ENCODE measurements at places on chromosomes 5 and 9. TPM values are rescaled to one million over a fixed set of nuclear protein-coding genes. Genes with fewer than 3 reads are reported as not detected.

- no peaks in the 10 kb centered on the region for H3K27me3 ChIP-seq
- H3K4me1 ChIP-seq, result no peaks in the 10 kb centered on the region
- H3K4me3 ChIP-seq, result no peak overlapping the region
- no peaks in the 10 kb centered on the region for H3K36me3 ChIP-seq
- no peak for DNase-seq
Measured at GRCh38 chr5:144510845-144511579, 340.3 kb downstream of the KCTD16 start.

- H3K36me3 ChIP-seq, result no peaks in the 10 kb centered on the region
- no peak overlapping the region for H3K27ac ChIP-seq
- H3K4me3 ChIP-seq, result no peak overlapping the region
- H3K4me1 ChIP-seq, result peaks cover 10% of the 10 kb centered on the region
- H3K27me3 ChIP-seq, result peaks cover 21% of the 10 kb centered on the region
Measured at GRCh38 chr9:137064027-137064879, 6.1 kb downstream of the SAPCD2 start.

GRCh38 chr9:35464141-35465025 lies 25.5 kb upstream of the RUSC2 start:
- no peaks in the 10 kb centered on the region for H3K36me3 ChIP-seq
- no peaks in the 10 kb centered on the region for H3K4me1 ChIP-seq
- H3K4me3 ChIP-seq, result no peak overlapping the region
- H3K27ac ChIP-seq, result no peak overlapping the region

- peaks cover 18% of the 10 kb centered on the region for H3K4me1 ChIP-seq
- H3K36me3 ChIP-seq, result peaks cover 41% of the 10 kb centered on the region
- no peaks in the 10 kb centered on the region for H3K27me3 ChIP-seq
- no peak overlapping the region for H3K4me3 ChIP-seq
Measured at GRCh38 chr5:1804001-1804690, 2.9 kb downstream of the NDUFS6 start.

GRCh38 chr5:3929799-3930198 lies 334.2 kb downstream of the IRX1 start:
- H3K36me3 ChIP-seq, result no peaks in the 10 kb centered on the region
- DNase-seq, result no peak
- H3K4me1 ChIP-seq, result no peaks in the 10 kb centered on the region
- no peaks in the 10 kb centered on the region for H3K27me3 ChIP-seq
- H3K27ac ChIP-seq, result no peak overlapping the region

- no peak for DNase-seq
- H3K36me3 ChIP-seq, result no peaks in the 10 kb centered on the region
- H3K27ac ChIP-seq, result no peak overlapping the region
- H3K4me1 ChIP-seq, result no peaks in the 10 kb centered on the region
- no peaks in the 10 kb centered on the region for H3K27me3 ChIP-seq
- H3K4me3 ChIP-seq, result no peak overlapping the region
Measured at GRCh38 chr9:90726215-90726614, 75.4 kb upstream of the SYK start.

The NR5A1 gene
- total RNA-seq, result not detected

DNA sequence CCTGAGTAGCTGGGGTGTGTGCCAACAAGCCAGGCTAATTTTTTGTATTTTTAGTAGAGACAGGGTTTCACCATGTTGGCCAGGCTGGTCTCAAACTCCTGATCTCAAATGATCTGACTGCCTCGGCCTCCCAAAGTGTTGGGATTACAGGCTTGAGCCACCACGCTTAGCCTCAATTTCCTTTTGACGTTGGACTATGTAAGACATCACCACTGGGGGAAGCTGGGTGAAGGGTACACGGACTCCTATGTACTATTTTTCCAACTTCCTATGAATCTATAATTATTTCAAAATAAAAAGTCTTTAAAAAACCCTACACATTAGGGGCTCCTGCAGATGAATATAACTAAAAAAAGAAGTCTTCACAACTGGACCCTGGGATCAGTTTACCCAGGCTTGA lies 44.0 kb downstream of the NKX2-5 start:
- no peaks in the 10 kb centered on the region for H3K4me1 ChIP-seq
- H3K27ac ChIP-seq, result no peak overlapping the region
- no peak overlapping the region for H3K4me3 ChIP-seq
- H3K27me3 ChIP-seq, result no peaks in the 10 kb centered on the region
- DNase-seq, result no peak

DNA sequence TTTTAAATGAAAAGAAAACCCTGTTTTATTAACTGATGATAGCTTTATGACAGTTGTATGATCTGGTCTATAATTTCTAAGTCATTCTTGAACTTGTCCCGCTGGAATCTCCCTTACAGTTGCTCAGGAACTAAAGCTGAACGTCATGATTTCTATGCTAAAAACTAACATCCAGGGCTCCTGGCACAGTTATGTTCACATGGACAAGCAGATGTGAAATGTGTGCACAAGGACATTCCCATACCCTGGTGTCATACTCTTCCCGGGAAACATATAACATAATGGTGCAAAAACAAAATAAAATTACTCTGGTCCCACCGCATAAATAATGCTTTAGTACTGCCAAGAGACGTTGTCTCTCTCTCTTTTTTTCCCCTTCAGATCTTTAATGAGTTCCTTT lies 134.9 kb downstream of the PRDM6 start:
- H3K27me3 ChIP-seq, result no peaks in the 10 kb centered on the region
- no peak for DNase-seq
- no peak overlapping the region for H3K4me3 ChIP-seq
- no peaks in the 10 kb centered on the region for H3K4me1 ChIP-seq
- H3K36me3 ChIP-seq, result no peaks in the 10 kb centered on the region

DNA sequence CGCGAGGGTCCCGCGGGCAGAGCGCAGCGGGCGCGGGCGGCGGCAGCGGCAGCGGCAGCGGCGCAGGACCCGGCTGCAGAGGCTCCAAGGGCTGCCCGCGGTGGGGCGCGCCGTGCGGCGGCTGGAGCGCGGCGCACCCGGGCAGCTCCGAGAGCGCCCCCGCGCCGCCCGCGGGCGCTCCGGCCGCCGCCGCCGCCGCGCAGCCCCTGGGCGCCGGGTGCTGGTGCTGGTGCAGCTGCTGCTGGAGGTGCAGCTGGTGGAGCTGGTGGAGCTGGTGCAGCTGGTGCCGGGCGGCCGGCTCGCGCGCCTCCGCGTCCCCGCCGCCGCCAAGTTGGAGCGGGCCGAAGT lies 644 bp downstream of the IER5L start:
- peak overlapping the region; percentile 91 for H3K4me3 ChIP-seq
- DNase-seq, result no peak
- no peaks in the 10 kb centered on the region for H3K36me3 ChIP-seq
- H3K4me1 ChIP-seq, result peaks cover 39% of the 10 kb centered on the region
- H3K27me3 ChIP-seq, result no peaks in the 10 kb centered on the region
- peak overlapping the region; percentile 98 for H3K27ac ChIP-seq

- H3K36me3 ChIP-seq, result no peaks in the 10 kb centered on the region
- H3K4me1 ChIP-seq, result no peaks in the 10 kb centered on the region
- H3K27ac ChIP-seq, result no peak overlapping the region
Measured at GRCh38 chr5:126973193-126973592, 57.2 kb downstream of the MARCHF3 start.

The SV2C gene
- total RNA-seq, result 0.33 TPM

DNA sequence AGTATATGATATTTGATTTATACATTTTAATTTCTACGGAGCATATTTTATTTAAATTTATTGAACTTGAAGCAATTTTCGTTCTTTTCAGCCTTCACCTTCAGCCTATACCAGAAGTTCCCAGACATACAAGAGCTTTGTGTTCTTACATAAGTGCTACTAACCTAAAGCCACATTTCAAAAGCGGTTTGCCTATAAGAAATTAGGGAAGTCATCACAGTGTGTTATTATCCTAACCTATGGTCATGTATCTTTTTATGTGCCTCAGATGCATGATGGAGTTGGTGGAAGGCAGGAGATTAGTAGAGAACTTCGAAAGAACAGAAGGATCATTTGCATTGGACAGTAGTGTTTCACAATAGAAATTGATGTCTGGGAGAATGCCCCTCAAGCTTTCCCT lies 3.1 kb downstream of the KIF2A start:
- H3K4me1 ChIP-seq, result peaks cover 30% of the 10 kb centered on the region
- H3K36me3 ChIP-seq, result no peaks in the 10 kb centered on the region

The ATP10B gene
- total RNA-seq, result 1.1 TPM

DNA sequence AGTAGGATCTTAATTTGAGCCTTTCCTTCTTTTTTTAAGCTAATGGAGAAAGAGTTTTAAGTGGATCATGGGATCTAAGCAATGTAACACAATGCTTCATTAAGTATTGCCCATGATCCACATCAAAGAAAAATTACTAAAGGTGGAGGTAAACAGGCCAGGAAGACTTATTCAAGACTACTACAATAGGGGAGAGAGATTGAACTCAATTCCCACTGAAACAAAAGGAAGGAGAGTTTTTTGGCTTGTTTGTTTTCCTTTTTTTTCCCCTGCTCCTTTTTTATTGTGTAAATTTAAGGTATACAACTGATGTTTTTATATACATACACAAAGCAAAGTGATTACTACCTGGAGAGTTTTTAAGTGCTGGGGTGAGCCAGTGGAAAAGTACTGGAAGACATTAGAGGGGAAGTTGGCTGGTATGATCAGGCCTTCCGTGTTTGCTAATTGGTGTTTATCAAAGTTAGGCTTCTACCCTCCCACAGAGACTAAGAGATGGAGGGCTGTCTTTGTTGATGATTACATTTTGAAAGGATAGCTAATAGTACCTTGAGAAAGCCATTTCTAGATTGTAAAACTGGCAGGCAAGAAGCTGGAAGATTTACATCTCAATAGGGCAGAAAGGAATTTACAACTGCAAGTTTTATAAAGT lies 262.7 kb downstream of the CHSY3 start:
- no peaks in the 10 kb centered on the region for H3K4me1 ChIP-seq
- H3K27ac ChIP-seq, result no peak overlapping the region
- no peaks in the 10 kb centered on the region for H3K36me3 ChIP-seq
- DNase-seq, result no peak
- no peaks in the 10 kb centered on the region for H3K27me3 ChIP-seq

DNA sequence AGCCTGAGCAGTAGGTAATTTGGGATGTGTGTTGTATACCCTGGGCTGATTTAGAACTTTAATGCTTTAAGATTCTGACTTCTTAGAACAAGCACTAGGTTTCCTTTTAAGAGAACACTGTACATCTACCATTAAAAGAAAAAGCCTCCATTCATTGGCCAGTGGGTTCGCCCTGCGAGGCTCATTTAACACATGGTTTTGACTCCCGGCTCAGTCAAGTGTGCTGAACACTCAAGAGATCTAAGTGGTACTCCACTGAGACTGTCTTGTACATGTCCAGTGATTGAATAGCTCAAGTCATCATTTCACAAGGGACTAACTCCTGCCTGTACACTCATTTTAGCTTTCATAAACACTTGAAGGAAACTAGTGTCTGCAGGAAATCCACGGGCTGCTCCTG lies 3.9 kb downstream of the FUBP3 start:
- H3K27ac ChIP-seq, result no peak overlapping the region
- DNase-seq, result no peak
- H3K4me3 ChIP-seq, result no peak overlapping the region
- H3K4me1 ChIP-seq, result peaks cover 37% of the 10 kb centered on the region

DNA sequence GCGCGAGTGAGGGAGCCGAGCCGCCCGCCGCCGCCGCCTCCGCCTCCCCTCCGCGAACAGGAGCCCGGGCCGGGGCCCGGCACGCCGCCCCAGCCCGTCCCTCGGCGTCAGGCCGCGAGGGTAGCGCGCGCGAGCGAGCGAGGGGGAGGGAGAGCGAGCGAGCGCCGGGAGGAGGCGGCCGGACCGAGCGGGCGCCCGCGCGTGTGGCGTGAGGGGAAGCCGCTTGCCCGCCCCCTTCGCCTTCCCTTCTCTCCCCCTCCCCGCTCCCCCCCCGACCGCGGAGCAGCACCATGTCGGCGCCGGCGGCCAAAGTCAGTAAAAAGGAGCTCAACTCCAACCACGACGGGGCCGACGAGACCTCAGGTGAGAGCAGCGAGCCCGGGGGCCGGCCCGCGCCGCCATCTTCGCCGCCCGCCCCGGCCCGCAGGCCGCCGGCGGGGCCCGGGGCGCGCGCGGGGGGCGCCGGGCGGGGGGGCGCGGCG lies 312 bp downstream of the SET start:
- peak overlapping the region; percentile 100 for H3K27ac ChIP-seq
- peak; percentile 78 for DNase-seq
- peaks cover 31% of the 10 kb centered on the region for H3K4me1 ChIP-seq

DNA sequence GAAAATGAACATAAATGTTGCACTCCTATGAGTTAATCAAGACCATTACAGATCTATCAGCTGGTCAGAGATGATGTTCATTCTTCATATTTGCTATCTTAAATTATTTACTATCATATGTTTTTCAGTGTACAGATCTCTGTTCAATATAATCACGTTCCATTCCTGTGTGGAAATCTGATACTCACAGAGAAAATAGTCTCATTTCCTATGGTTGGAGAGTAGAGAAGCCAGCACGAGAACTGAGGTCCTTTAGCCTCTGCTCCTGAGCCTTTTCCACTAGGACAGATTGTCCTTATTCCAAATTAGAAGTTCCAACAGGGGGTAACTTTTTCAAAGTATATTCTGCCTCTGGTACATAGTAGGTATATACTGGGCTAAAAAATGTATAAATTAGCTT lies 29.2 kb downstream of the UGCG start:
- H3K36me3 ChIP-seq, result peaks cover 85% of the 10 kb centered on the region

- no peaks in the 10 kb centered on the region for H3K27me3 ChIP-seq
- no peaks in the 10 kb centered on the region for H3K36me3 ChIP-seq
- H3K4me1 ChIP-seq, result peaks cover 7% of the 10 kb centered on the region
- H3K4me3 ChIP-seq, result no peak overlapping the region
- H3K27ac ChIP-seq, result no peak overlapping the region
- DNase-seq, result no peak
Measured at GRCh38 chr9:18548456-18548855, 74.5 kb downstream of the ADAMTSL1 start.

DNA sequence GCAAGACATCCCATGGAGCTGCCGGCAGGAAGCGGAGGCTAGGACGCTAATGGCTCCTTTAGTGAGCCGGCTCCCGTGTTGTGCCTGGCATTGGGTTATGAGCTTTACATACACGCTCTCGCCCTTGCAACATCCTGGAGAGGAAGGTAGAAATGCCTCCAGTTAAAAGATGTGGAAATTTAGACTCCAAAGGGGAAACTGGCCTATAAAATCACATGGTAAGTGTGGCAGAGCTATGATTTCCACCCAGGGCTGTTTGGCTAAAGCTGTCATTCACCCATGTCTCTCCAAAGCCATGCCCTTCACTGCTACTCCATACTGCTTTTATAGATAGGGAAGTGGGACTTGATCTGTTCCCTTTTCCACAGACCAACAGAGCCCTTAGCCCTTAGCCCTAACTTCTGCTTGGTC lies 5.2 kb downstream of the GM2A start:
- peaks cover 22% of the 10 kb centered on the region for H3K4me1 ChIP-seq
- H3K27me3 ChIP-seq, result no peaks in the 10 kb centered on the region
- H3K4me3 ChIP-seq, result no peak overlapping the region
- no peak for DNase-seq
- no peaks in the 10 kb centered on the region for H3K36me3 ChIP-seq
- H3K27ac ChIP-seq, result no peak overlapping the region

The KIAA1958 gene
- 5.2 TPM for total RNA-seq

The NINJ1 gene
- 81.5 TPM for total RNA-seq

The SLCO4C1 gene
- not detected for total RNA-seq

GRCh38 chr5:168721966-168722365 lies 142.8 kb upstream of the PANK3 start:
- no peaks in the 10 kb centered on the region for H3K4me1 ChIP-seq
- H3K4me3 ChIP-seq, result no peak overlapping the region
- H3K27ac ChIP-seq, result no peak overlapping the region
- H3K27me3 ChIP-seq, result no peaks in the 10 kb centered on the region
